ENCODE measurements at places on chromosomes 2 and 18. TPM values are rescaled to one million over a fixed set of nuclear protein-coding genes. Genes with fewer than 3 reads are reported as not detected.

Gene CFC1
- total RNA-seq = not detected

Gene NCKAP5
- under 0.01 TPM for total RNA-seq

Gene C1D
- 8.9 TPM for total RNA-seq

Gene SNTG2
- total RNA-seq = not detected

Gene CIB4
- not detected for total RNA-seq

Gene CREG2
- total RNA-seq = 0.34 TPM

Gene BOK
- total RNA-seq = 36.5 TPM

Gene CCDC88A
- 40.7 TPM for total RNA-seq

Gene RBM45
- 14.1 TPM for total RNA-seq

Gene MXD1
- total RNA-seq = 1.3 TPM

Gene PLCL1
- 0.17 TPM for total RNA-seq

Gene G6PC2
- total RNA-seq = not detected

Gene ERBB4
- not detected for total RNA-seq

Gene ATP6V1B1
- total RNA-seq = 4.4 TPM

Gene MGAT4A
- not detected for total RNA-seq

Gene IL1F10
- total RNA-seq = not detected

Gene SCN3A
- 0.17 TPM for total RNA-seq

Measured in bronchus fibroblast of lung (primary cell).